ENCODE measurements at places on chromosomes 2 and 18.

GRCh38 chr2:82344670-82345069 is 2040.1 kb upstream of the LRRTM1 start:
- peak; percentile 56 for DNase-seq

DNA sequence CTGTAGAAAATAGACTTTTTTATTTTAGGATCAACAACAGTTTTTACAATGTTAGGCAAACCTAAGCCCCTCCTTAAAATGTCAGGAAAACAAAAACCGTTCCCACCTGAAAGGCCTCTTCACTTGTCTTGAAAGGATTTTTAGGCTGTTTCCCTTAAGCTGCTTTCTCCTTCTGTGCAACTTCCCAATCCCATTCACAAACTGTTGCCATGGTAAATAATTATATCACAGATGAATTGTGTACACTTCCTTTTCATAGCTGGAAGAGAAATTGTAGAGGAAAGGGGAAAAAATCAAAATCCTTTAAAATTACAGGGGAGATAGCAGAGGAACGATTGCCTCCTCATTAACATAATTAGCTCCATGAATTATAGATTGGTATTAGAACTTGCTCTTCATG is 1488.0 kb upstream of the CELF4 start:
- no peak for DNase-seq

DNA sequence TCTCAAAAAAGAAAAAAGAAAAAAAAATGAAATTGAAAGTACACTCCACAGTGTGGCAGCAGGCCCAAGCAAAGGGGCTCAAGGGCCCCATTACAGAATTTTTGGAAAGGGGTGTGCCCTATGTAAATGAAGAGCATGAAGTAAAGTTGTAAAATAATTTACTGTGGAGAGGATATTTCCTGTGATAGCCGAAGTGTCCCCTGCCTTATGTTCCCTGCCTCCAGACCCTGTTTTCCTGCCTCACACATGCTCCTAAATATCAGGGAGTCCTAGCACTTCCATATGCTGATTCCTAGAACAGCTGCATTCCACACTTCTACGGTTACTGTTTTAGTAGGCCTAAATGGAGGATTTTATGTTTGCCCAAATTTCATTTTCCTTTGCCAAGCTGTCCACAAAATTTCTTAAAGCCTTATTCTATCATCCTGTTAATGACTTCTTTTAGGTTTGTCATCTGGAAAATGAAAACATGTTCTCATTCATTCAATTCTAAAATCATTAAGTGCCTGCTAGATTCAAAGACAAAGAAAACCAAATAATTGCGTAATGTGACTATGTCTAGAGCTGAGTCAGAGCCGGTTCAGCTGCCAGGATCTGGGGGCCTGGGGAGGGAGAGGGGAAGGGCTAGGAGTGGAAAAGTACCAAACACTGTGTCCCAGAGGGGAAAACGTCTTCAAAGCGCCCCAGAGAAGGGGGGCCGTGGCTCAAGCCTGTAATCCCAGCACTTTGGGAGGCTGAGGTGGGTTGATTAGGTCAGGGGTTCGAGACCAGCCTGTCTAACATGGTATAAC is 25.9 kb upstream of the IMPA2 start:
- no peak for DNase-seq

DNA sequence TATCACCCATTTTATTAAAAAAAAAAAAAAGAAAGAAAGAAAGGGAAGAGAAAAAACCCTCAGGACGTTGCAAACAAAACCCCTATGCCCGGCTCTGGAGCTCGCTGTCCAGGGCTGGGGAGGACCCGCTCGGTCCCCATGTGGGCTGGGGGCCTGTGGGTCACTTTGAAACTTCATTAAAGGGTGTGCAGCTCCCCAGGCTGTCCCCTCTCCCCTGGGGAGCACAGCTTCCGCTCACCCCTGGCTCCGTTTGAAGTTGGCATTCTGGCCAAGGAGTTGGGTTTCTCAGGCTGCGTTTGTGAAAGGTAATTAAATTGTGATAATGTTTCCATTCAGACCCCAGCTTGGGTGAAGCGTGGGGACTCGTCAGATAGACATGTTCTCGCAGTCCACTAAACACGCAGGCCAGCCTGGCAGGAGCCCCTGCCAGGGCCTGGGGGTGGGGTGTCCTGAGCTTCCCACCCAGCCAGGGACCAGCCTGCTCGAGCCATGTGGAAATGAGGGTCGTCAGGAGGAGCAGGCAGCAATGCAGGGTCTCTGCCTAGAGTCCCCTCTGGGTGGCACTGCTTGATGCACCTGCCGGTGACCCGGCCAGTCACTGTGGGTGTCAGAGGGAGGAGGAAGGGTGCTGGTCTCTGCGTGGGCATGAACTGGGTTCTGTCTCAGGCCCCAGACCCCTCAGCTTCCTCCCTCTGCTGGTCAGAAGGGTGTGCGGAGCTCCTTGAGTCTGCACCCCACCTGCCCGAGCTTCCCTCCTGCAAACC is 166.2 kb downstream of the INHBB start:
- DNase-seq = no peak

- DNase-seq = peak; percentile 76
Measured at GRCh38 chr2:35298493-35298892, 1057.1 kb upstream of the CRIM1 start.
